ENCODE measurements at places on chromosomes 16 and 17.

GRCh38 chr16:12348733-12349704, 372.5 kb downstream of the SNX29 start:
- no peak for DNase-seq

DNA sequence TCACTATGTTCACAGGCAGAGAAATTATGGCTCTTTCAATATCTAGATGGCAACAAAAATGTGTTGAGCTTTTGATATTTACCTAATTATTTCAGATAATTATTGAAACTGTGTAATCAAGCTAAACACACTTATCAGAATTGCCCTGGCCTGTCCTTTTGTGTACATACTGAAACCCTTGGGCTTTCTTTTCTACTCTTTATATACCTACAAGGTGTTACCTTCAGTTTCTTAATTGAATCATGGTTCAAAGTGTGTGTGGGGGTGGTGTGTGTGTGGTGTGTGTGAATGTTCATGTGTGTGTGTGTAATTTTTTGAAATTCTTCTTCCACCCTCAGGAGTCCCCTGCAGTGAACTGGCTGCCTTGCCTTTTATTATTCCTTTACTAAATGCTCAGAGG, 506.8 kb upstream of the SOX9 start:
- no peak for DNase-seq

- DNase-seq, result no peak
Measured at GRCh38 chr16:85461022-85461813, 151.9 kb upstream of the GSE1 start.

- DNase-seq, result no peak
Measured at GRCh38 chr16:68969338-68969737, 126.0 kb downstream of the TANGO6 start.

DNA sequence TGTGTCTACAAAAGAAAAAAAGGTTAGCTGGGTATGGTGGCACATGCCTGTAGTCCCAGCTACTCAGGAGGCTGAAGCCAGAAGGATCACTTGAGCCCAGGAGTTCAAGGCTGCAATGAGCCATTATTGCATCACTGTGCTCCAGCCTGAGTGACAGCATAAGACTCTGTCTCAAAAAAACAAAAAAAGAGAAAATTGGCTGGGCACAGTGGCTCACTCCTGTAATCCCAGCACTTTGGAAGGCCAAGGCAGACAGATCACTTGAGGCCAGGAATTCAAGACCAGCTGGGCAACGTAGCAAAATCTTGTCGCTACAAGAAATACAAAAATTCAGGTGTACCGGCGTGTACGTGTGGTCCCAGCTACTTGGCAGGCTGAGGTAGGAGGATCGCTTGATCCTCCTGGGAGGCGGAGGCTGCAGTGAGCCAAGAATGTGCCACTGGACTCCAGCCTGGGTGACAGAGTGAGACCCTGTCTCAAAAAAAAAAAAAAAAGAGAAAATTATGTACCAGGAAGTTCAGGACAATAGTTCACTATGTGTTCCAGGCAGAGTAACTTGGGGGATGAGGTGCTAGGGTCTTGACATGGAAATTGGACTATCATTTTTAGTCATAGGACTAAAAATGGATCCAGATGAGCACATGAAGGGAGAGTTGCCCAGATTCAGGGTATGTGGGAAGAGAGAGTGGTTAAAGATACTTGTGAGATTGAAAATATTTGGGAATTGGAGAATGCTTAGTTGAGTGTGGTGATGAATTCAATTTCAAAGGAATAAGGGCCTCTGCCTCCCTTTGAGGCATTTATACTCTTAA, 11.0 kb downstream of the ALDH3A2 start:
- no peak for DNase-seq

GRCh38 chr17:30969989-30970830, 629 bp upstream of the RNF135 start:
- no peak for DNase-seq

DNA sequence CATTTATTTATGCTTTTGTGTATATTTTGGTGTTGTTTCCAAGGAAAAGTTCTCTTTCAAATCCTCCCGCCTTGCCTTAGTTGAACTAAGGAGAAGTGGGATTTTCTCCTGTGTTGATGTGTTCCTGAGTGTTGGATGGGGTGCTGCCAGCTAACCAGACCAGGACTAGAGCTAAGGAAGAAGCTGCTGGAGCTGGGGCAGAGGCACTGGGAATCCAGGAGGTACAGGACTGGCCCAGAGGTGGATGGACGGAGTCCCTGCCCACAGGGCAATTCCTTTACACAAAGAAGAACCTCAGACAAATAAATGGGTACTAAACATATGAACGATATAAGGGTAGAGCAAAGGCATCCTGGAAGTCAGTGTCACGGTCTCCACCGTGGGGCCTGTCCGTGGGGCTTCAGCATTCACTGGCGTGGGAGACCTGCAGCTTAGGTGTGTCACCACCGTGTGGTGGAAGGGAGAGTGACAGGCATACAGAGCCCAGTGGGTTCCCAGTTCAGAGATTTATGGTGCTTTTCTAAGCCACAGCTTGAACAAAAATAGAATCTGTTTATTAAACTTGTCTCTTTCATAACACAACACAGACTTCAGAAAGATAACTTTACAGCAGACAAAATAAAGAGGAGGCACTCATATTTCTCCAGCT, 270.7 kb downstream of the NTN1 start:
- DNase-seq, result peak; percentile 59

DNA sequence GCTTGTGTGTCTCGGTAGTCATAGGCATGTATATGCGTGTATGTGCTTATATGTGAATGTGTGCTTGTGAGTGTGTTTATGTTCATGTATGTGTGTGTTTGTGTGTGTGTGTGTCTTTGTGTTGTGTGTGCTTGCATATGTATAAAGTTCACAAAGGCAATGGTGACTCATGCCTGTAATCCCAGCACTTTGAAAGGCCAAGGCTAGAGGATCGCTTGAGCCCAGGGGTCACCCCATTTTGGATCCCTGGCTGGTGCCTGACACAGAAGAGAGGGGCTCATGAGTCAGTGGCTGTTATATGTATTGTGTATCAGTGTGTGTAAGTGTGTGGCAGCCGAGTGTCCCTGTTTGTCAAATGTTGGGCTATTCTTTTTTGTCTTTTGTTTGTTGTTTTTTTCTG, 69.3 kb downstream of the ABCC1 start:
- DNase-seq, result no peak

GRCh38 chr16:20938426-20938825, 37.9 kb downstream of the LYRM1 start:
- no peak for DNase-seq

- no peak for DNase-seq
Measured at GRCh38 chr17:68468334-68468733, 11.0 kb upstream of the WIPI1 start.

GRCh38 chr17:45197555-45198334, 23.9 kb upstream of the FMNL1 start:
- peak; percentile 92 for DNase-seq
